ENCODE measurements at places on chromosomes 11 and 22.

- H3K36me3 ChIP-seq: no peaks in the 10 kb centered on the region
- H3K4me3 ChIP-seq: no peak overlapping the region
- DNase-seq: no peak
- no peaks in the 10 kb centered on the region for H3K27me3 ChIP-seq
Observed at GRCh38 chr11:2036863-2037486, 39.3 kb upstream of the H19 start.

- peaks cover 59% of the 10 kb centered on the region for H3K27me3 ChIP-seq
- H3K4me3 ChIP-seq: no peak overlapping the region
- peaks cover 10% of the 10 kb centered on the region for H3K4me1 ChIP-seq
- no peaks in the 10 kb centered on the region for H3K36me3 ChIP-seq
- DNase-seq: no peak
Observed at GRCh38 chr11:8266246-8267241, 2.9 kb upstream of the LMO1 start.

DNA sequence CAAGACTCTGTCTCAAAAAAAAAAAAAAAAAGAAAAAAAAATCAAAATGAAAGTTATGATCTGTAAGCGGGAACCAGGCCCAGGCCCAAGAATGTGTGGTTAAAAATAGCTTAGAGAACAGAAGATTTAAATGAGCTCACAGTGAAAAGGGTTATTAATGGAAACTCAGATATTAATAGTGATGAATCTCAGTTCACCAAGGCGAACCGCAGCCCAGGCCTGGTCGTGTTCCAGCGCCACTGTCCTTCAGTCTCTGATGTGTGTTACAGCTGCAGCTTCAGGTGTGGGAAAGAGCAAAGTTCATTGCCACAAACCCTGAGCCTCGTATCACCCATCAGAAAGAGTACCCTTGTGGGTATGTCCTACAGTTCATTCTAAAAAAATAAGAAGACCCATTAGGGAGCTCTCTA lies 107.1 kb downstream of the GAB2 start:
- no peaks in the 10 kb centered on the region for H3K27me3 ChIP-seq
- H3K27ac ChIP-seq: peak overlapping the region; percentile 44
- no peaks in the 10 kb centered on the region for H3K36me3 ChIP-seq
- peaks cover 33% of the 10 kb centered on the region for H3K4me1 ChIP-seq
- DNase-seq: no peak
- H3K4me3 ChIP-seq: peak overlapping the region; percentile 7

DNA sequence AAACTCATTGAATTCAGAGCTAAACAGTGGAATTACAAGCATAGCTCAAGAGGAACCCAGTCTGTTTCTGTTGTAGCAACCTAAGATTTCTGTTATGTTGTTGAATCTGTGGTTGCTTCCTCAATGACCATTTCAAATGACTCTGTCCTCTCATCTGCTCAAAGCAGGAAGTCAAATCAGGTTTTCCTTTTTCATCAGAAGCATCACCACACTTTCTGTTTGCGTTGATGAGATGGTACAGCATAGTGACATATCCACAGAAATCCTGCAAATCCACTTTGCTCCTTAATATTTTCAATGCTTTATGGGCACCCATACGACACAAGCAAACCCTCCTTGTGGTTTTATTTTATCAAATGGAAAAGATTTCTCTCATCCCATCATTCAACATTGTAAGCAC lies 12.6 kb upstream of the UCP2 start:
- H3K27ac ChIP-seq: no peak overlapping the region
- no peaks in the 10 kb centered on the region for H3K4me1 ChIP-seq
- DNase-seq: peak; percentile 26
- H3K4me3 ChIP-seq: no peak overlapping the region
